KBM-7 (cell line): ENCODE measurements at places on chromosomes 16 and 17.
A peak's percentile ranks its signal among the peaks of the same experiment; 100 is the strongest.

- DNase-seq: no peak
Observed at GRCh38 chr17:49063652-49064051, 66.5 kb downstream of the IGF2BP1 start.

GRCh38 chr17:39351508-39351907 lies 49.9 kb downstream of the FBXL20 start:
- no peak for DNase-seq

- no peak for DNase-seq
Observed at GRCh38 chr17:74920642-74921025, 2.4 kb downstream of the USH1G start.

- no peak for DNase-seq
Observed at GRCh38 chr17:8312726-8313600, 2.9 kb downstream of the ARHGEF15 start.

DNA sequence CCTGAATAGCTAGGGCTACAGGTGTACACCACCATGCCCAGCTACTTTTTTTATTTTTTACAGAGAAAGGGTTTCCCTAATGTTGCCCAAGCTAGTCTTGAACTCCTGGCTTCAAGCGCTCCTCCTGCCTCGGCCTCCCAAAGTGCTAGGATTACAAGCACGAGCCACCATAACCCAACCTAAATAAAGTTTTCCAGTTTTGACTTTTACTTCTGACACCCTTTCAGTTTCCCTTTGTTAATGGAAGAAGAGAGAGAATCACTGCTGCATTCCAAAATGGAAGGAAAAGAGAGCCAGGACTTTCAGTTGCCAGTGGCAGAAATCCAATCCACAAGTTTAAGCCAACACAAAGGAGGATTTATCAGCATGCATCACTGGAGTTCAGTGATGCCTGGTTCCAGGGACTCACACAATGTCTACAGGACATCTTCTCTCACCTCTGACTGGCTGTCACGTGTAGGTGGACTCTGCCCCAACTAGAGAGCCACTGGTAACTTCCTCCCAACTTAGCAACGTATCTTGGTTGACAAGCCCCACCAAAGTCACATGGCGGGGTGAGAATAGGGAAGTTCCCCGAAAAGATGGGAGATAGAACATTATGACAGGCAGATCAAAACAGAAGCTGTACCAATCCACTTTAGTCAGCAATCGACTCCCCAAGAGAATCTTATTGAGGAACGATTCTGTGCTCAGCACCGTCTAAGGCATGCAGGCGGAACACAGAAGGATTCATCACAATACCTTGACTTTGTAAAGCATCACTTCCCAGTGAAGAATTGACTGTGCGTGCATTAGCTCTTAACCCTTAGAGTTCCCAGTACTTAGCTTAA lies 46.5 kb downstream of the GAS7 start:
- peak; percentile 85 for DNase-seq

GRCh38 chr16:82067042-82067803 lies 32.2 kb downstream of the HSD17B2 start:
- DNase-seq: no peak

GRCh38 chr17:37476431-37477120 lies 13.1 kb upstream of the DUSP14 start:
- DNase-seq: no peak

DNA sequence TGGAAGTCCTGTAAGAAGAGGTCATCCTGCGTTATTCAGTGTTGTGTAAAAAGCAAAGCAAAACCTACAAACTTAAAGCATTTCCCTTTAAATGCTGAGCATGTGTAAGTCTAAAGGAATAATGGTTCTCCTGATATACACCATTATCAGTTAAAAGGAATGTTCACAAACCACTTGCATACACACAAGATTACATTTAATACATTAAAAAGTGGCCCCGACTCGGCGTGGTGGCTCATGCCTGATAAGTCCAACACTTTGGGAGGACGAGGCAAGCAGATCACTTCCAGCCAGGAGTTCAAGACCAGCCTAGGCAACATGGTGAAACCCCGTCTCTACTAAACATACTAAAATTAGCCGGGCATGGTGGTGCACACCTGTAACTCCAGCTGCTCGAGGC lies 30.5 kb downstream of the CPPED1 start:
- no peak for DNase-seq

- DNase-seq: no peak
Observed at GRCh38 chr16:16016388-16016964, 67.1 kb downstream of the ABCC1 start.

- DNase-seq: peak; percentile 61
Observed at GRCh38 chr17:81272616-81273015, 22.5 kb downstream of the SLC38A10 start.

GRCh38 chr16:12113523-12114345 lies 137.2 kb downstream of the SNX29 start:
- no peak for DNase-seq

DNA sequence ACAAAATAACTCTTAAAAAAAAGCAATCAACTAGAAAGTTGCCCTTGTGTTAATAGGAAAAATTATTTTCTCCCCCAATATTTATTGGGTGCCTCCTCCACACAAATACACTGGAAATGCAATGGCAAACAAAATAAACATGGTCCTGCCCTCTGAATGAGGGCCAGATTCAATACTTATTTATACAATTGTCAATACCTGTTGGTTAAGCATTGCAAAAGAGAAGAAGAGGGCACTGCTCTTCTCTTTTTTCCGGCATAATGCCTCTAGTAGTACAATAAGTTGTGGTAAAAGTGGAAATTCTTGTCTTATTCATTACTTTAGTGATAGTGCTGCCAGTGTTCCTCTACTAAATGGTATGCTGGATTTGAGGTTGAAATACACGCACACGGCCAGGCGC lies 22.5 kb upstream of the ALDH3A2 start:
- no peak for DNase-seq

- DNase-seq: no peak
Observed at GRCh38 chr17:81288715-81289114, 6.4 kb downstream of the SLC38A10 start.

DNA sequence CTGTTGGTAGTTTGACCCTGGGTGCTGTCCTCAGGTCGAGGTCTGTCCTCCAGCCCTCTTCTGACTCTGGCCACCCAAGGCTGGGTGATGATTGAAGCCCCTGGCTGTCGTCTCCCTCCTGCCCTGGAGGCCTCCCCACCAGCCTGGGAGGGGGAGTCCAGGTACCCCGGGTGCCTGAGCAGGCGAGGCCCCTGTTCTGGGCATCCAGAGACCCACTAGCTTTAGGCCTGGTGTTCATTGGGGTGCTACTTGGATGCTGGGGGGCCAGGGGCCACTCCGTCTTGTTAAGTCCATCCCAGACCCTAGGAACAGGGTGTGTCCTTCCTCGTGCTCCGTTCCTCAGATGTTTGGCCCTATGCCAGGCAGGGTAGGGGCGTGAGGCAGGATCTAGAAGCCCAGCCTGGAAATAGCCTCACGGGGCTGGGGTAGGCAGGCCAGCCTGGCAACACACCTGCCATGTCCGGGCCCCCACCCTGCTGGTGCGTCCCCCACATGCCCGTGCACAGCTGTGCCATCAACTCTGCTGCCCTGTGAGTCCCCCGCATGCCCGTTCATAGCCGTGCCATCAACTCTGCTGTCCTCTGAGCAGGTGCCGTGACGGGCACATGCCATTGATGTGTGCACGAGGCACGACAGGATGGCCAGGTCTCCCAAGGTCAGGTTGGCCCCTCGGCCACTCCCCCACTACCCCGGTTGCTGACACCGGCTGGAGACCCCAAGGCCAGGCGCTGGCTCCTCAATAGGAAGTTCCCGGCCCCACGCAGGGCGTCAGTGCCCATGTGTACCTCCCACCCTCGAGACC lies 36.9 kb downstream of the GINS2 start:
- no peak for DNase-seq

DNA sequence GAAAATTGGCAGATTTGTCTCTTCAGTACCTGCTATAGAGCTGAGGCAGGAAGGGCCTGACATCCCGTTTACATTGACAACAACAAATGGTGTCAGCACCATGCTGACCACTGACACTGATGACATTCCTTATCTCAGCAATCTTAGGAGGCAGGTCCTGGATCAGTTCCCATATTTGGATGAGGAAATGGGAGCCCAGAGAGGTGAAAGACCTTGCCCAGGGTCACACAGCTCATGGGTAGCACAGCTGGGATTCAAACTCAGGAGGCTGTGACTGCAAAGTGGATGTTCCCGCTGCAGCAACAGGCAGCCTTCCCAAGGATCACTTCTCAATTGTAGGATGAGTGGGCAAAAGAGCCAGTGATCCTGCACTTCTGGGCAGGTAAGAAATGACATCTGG lies 30.5 kb upstream of the CACNG4 start:
- no peak for DNase-seq

DNA sequence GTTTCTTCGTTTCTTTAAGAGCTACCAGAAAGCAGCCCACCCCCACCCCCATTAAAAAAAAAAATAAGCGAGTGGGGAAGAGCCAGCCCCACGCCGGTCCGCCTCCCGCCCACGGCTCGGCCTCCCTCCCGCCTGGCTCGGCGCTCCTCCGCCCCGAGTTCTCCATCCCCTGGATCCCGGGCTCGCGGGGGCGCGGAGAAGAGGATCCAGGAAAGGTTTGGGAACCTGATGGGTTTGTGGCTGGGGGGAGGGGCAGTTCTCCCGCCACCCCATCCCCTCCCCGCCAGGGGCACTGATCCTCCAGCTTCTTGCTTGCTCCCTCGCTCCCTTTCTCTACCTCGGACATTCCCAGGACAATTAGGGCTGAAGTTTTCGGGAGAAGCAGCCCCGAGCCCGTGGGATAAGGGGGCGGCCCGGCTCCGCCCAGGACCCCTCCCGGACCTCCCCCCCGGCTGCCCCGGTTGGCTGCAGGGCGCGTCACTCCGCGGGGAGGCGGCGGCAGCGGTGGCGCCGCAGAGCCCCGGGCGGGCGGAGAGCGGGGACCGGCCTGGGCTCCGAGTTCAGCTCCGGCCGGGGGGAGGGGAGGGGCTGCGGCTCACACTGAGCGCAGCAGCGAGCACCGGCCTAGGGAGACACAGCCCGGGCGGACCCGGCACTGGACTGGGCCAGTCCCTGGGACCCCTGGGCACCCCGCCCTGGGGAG lies 1.0 kb upstream of the SALL1 start:
- DNase-seq: no peak

- DNase-seq: no peak
Observed at GRCh38 chr17:58970609-58971450, 135.8 kb downstream of the TRIM37 start.

DNA sequence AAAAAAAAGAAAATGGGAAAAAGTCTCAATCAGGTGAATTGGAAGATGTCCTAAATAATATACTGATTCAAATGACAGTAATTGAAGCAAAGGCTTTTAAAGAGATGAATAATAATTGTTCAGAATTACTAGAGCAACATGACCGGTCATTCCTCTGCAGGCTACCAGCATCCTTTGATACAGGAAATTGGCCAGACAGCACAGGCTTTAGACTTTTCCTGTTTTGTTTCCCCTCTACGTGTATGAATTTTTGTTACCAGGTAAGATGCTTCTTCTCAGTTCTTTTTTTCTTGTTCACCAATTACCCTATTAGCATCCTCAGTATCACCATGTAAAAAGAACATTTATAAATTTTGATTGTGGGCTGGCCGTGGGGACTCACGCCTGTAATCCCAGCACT lies 77.5 kb downstream of the RPGRIP1L start:
- DNase-seq: no peak

GRCh38 chr17:83103200-83103942 lies 24.0 kb downstream of the METRNL start:
- no peak for DNase-seq

DNA sequence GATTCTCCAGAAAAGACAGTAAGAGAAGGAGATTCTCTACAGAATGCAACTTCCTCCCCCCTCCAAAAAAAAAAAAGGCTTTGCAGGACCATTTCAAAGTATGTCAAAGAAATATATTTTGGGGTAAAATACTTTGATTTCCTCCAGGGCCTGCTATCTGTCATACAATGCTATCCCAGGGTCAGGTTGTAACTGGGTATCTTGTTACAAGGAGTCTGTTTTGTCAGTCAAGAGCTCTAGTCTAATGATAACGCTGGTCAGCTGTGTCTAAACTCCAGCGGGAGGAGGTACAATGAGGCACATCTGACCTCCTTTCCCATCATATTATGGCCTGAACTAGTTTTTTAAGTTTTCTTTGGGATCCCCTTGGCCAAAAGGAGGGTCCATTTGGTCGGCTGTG lies 408.4 kb upstream of the CDH5 start:
- DNase-seq: no peak

- no peak for DNase-seq
Observed at GRCh38 chr16:81549547-81550431, 105.2 kb downstream of the CMIP start.

DNA sequence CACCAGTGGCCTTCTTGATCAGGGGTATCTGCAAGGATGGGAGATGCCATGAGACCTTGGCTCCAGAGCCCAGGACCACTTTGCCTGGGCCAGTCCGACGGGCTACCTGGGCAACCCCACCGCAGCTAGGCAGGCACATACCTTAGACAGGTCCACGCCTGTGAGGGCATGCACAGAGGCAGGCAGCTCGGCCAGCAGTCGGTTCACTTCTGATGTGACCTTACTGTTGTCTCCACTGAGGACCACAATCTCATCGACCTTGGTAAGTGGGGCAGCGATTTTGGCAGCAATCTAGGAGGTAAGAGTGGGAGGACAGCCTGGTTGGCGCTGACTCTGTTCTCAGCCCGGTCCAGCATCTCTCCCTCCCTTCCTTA lies 17.0 kb downstream of the FLOT2 start:
- DNase-seq: no peak

GRCh38 chr16:86882586-86883280 lies 304.4 kb downstream of the FOXL1 start:
- DNase-seq: no peak

DNA sequence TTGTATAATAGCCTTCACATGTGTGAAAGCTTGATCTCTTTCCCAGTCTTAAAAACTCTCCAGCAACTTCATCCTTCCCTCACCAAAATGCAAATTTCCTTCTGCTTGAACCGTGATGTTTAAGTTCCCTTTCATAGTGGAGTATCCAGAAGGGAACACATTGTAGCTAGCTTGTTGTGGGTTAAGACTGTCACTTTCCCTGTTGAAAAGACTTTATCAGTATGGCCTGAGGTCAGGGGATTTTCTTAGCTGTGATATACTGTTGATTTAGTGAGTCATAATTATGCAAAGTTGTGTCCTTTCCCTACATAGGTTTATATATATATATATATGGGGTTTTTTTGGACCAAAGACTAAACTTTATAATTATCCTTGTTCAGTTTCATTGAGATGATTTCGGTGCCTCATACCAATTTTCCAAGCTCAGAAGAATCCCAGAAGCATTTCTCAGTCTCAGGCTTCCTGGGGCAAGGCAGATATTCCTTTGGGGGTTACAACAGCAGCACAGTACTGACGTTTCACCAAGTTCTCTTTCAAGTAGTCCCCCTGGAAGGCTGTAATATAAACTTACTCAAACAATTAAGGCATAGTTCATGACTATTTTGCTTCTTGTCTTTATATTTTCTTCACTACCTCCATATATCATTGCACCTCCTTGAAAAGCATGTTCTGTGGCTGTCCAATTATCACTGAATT lies 35.7 kb downstream of the ESRP2 start:
- DNase-seq: no peak

- no peak for DNase-seq
Observed at GRCh38 chr16:78444-79150, 572 bp downstream of the MPG start.
